T-helper 1 cell treated with Interleukin-12 subunit alpha and Interleukin-12 subunit beta and Interleukin-4 antibody, amounts not matched to agents 30 ng/mL and 1 ng/mL, for 36 hours (primary cell): ENCODE measurements at places on chromosomes 2 and 18. TPM values are rescaled to one million over a fixed set of nuclear protein-coding genes. Genes with fewer than 3 reads are reported as not detected.

Gene ACVR2A
- total RNA-seq, result 5.7 TPM in 2 replicates

Gene GPR55
- total RNA-seq, result 0.76 and 0.98 TPM in 2 replicates

Gene SCN2A
- total RNA-seq, result not detected in 2 replicates

Gene DARS1
- 109 and 114 TPM in 2 replicates for total RNA-seq

Gene GBX2
- total RNA-seq, result not detected in 2 replicates

Gene GPR45
- total RNA-seq, result not detected in 2 replicates

Gene EPAS1
- total RNA-seq, result 17.1 and 17.7 TPM in 2 replicates

Gene COBLL1
- total RNA-seq, result not detected in 2 replicates

Gene CNTNAP5
- not detected in 2 replicates for total RNA-seq

Gene G6PC2
- not detected in 2 replicates for total RNA-seq

Gene GPR155
- total RNA-seq, result 18.0 and 19.2 TPM in 2 replicates

Gene IL1R2
- 1.0 and 1.4 TPM in 2 replicates for total RNA-seq

Gene FBXO11
- total RNA-seq, result 51.8 and 57.7 TPM in 2 replicates
